ENCODE measurements at places on chromosomes 5 and 9.
A peak's percentile ranks its signal among the peaks of the same experiment; 100 is the strongest.

GRCh38 chr9:130174920-130175321, 2.7 kb downstream of the NCS1 start:
- DNase-seq = no peak

GRCh38 chr9:124707666-124708065, 63.4 kb downstream of the NR6A1 start:
- no peak for DNase-seq

DNA sequence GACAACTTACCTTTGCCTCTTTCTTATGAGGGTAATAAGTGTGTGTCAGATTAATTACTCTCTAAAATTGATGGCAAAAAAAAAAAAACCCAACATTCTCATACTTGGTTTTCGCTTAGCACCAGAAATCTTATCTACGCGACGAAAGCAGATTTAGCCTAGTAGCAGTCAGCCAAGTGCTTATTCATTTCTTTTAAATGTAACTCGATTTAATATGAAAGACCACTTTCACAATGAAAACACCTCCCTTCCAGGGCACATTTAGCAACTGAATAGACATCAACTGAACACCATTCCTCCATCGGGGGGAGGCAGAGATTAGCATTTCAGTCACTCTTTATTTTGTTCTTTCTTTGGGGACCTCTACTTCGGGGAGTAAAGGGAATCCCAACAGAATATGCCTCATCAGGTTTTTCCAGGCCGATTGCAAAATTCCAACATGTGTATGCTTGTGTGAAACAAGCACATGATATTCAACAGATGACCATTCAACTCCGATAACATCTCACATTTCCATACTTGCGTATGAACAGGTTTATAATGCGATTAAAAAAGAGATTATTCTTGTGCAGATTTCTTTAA, 124.1 kb upstream of the RETREG1 start:
- no peak for DNase-seq

DNA sequence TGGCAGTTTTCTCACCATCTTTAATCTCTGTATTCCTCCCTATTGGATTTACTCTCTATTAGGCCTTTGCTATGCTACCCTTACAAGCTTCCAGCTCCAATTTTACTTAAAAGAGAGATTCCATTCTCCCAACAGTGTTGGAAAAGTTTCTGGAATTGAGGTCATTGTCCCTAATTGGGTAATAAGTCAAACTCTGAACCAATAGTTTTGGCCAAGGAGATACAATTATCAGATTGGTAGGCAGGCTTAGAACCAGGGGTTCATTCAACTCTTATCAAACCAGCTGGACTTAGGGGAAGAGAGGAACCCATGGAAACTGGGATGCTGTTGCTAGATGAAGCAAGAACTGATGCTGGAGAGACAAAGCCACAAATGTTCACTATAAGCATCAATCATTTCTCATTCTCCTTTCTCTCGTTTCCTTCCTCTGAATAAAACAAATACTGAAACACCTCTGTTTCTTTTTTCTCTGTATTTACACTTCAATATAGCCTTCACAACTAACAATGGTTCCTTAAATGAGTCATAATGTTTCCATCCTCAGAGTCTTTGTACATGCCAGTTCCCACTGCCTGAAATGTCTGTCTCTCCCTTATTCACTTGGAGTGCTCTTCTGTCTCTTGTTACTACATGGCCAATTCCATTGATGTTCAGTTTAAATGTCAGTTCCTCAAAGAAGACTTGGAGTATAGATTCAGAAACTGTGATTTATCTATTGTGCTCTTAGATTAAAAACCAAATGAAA, 587.3 kb downstream of the GABRG2 start:
- DNase-seq = no peak

DNA sequence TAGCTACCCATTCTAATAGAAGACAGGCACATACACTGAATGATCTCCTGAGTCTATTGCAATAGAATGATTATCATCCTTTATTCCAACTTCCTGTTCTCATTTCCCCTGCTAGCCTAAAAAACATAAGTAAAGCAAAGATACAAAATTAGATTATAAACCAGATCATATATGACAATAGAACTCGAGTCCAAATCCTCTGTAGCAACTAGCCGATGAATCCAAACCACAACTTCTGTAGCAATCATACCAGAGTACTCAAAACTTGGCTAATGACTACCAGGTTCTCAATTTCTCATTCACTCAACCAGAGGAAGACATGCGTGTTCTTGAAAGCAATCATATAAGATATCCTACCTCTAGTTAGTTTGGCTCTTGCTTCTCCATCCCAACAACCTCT, 622.1 kb downstream of the PSAT1 start:
- DNase-seq = peak; percentile 62

GRCh38 chr5:133147815-133148567, 96.2 kb downstream of the HSPA4 start:
- no peak for DNase-seq

- DNase-seq = no peak
Measured at GRCh38 chr5:44842496-44843282, 33.9 kb downstream of the MRPS30 start.

DNA sequence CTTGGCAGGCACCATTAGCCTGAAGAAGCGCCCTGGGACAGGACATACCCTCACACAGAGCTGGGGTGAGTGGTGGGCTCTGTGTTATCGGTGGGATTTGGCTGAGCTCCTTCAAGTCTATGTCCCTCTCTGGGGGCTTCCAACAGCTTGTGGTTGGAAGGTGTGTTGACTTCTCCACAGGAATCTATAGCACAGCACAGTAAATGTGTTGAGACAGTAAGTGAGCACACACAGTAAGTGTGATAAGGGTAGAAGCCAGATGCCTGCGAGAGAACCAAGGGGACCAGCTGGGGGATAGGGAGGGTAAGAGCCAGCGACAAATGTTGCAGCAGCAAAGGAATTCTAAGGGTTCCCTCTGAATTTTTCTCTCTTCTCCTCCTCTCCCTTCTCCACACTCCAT, 448.0 kb downstream of the KDM4C start:
- no peak for DNase-seq

- peak; percentile 53 for DNase-seq
Measured at GRCh38 chr5:143882520-143882919, 70.6 kb downstream of the HMHB1 start.

- no peak for DNase-seq
Measured at GRCh38 chr5:111447822-111448221, 64.5 kb downstream of the STARD4 start.
